ENCODE measurements at places on chromosomes 13 and 19.

DNA sequence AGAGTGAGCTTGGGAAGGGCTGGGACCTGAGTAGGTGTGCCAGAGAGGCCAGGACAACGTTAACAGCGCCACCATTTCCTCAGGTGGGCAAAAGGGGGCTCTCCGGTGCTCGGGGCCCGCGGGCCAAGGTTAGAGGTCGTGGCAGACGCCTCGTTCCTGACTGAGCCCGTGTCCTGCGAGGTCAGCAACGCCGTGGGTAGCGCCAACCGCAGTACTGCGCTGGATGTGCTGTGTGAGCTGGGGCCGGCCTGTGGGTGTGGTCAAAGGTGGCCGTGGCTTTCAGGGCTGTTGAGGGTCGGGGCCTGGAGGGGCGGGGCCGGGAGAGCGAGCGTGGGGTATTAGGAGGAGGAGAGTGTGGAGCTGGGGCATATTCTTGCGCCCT lies 3.7 kb downstream of the KIRREL2 start:
- no peak for DNase-seq

GRCh38 chr19:43695985-43696704 lies 19.7 kb upstream of the IRGC start:
- DNase-seq, result no peak

- no peak for DNase-seq
Measured at GRCh38 chr13:44739120-44739519, 163.0 kb upstream of the TSC22D1 start.

- DNase-seq, result no peak
Measured at GRCh38 chr13:46355901-46356590, 31.0 kb downstream of the RUBCNL start.

- DNase-seq, result no peak
Measured at GRCh38 chr13:99626461-99627082, 125.3 kb downstream of the TM9SF2 start.
